Smooth muscle cell of the coronary artery (primary cell): ENCODE measurements at places on chromosomes 5 and 9. TPM values are rescaled to one million over a fixed set of nuclear protein-coding genes. Genes with fewer than 3 reads are reported as not detected.

SLIT3 gene
- total RNA-seq, result 27.8 and 53.4 TPM in 2 replicates

CEP72 gene
- total RNA-seq, result 0.82 and 1.7 TPM in 2 replicates

PPP1R26 gene
- total RNA-seq, result 7.4 and 12.7 TPM in 2 replicates

GPR150 gene
- total RNA-seq, result 0.45 TPM in 1 of 2 replicates, not detected in the other

AGTPBP1 gene
- 13.7 and 16.8 TPM in 2 replicates for total RNA-seq

ENHO gene
- total RNA-seq, result 0.12 TPM in 1 of 2 replicates, not detected in the other

TNC gene
- total RNA-seq, result 2.1 and 34.2 TPM in 2 replicates

KIAA1958 gene
- total RNA-seq, result 0.68 and 0.82 TPM in 2 replicates

MED22 gene
- total RNA-seq, result 13.8 and 63.1 TPM in 2 replicates

N4BP3 gene
- total RNA-seq, result 0.08 and 0.35 TPM in 2 replicates

LCN15 gene
- not detected in 2 replicates for total RNA-seq

TRIM7 gene
- total RNA-seq, result 0.47 and 2.9 TPM in 2 replicates

ZFAND5 gene
- 29.5 and 141 TPM in 2 replicates for total RNA-seq

OCLN gene
- 0.53 and 3.5 TPM in 2 replicates for total RNA-seq
